Lower leg skin (tissue), 4 donors: ENCODE measurements at places on chromosomes 16 and 17.

DNA sequence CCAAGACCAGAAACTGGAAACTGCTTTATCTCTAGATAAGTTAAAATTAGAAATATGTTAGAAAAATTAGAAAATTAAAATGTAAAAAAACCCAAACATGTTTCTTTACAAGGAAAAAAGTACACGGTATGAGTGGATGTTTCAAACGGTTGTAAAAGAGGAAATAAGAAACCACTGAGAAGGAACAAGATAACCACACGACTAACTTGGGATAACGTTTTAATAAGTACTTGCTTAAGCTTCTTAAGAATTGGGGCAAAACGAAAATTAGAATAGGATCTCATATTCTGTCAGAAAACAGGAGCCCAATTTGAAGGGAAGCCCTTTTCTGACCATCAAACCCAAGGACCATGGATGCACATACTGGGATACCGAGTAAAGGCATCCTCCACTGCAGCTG, 31.0 kb downstream of the MBTPS1 start:
- DNase-seq, result no peak

GRCh38 chr17:79009397-79010303, at the start of gene CANT1:
TSS of gene CANT1 (minus strand) at chr17:79009764. CDS start at chr17:78997622, 12,142 bp downstream.
- peak; percentile 95 for DNase-seq

DNA sequence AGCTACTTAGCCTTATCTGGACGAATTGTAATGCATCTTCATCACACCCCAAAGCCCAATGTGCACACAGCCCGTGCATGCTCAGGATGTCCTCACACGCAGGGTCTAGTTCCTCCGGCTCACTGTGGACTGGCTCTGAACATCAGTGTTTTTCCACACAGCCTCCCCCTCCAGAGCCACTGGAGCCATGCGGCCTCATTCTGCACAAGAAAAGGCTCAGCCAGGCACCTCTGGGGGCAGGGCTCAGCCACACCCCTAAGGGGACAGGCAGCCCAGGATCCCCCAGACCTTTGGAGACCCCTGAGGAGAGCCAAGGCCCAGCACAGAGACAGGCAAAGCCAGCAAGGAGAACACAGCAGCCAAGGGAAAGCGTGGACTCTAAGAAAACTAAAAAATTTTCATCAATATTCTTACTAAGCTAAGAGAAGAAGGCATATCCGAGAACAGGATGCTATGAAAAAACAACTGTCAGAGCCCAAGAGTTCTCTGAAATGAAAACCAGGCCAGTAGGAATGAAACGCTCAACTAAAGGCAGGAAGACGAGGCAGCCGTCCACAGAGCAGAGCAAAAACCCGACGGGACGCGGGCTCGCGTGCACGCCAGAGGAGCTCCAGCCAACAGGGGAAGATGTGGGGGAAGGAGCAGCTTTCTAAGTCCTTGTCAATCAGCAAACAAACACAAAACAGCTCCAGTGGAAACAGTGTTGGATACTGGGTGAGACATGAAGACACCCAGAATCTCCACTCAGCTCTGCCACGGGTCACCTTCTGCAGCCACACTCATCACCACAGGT, 34.5 kb downstream of the MAP1LC3B start:
- no peak for DNase-seq

DNA sequence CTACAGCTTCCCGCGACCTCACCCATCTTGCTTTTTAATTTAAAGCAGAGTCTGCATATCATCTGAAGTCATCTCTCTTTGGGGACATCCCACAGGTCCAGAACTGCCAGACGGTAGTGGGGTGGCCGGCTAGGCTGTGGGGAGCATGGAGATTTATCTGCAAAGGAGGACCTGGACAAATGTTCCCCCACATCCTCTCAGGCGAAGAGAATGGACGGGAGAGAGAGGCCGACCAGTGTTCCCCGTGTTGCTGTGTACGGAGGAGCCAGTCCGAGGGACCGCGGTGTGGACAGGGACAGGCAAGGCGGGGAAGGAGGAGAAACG, 665 bp upstream of the MT1M start:
- no peak for DNase-seq

GRCh38 chr16:82843606-82844271, 217.0 kb downstream of the CDH13 start:
- DNase-seq, result no peak

GRCh38 chr16:11977376-11978041, 975 bp downstream of the SNX29 start:
- DNase-seq, result no peak

DNA sequence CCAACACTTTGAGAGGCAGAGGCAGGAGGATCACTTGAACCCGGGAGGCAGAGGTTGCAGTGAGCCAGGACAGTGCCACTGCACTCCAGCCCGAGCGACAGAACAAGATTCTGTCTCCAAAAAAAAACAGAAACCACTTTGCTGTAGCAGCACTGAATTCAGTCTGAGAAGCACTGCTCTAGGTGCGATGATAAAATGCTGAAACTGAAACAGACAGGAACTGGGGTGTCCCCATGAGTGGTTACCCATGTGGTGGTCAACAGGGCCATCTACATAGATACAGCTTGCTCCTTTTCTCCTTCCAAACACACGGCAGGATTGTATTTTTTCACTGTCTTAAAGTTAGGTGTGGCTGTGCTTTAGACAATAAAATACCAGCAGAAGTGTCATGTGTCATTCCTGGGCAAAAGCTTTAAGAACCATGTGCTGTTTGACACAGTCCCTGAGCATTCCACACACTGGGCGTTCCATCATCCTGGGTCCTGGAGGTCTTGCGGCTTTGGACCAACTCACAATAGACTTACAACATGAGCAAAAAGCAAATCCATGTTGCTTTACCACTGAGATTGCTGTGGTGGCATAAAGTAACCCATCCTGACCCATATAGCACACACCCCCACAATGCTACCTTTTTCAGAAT, 11.5 kb downstream of the GAS7 start:
- DNase-seq, result no peak

DNA sequence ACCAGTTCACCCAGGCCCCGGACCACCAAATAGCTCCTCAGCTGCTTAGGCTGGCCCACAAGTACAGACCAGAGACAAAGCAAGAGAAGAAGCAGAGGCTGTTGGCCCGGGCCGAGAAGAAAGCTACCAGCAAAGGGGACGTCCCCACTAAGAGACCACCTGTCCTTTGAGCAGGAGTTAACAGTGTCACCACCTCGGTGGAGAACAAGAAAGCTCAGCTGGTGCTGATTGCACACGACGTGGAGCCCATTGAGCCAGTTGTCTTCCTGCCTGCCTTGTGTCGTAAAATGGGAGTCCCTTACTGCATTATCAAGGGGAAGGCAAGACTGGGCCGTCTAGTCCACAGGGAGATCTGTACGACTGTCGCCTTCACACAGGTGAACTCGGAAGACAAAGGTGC, 15.4 kb downstream of the FOXF1 start:
- DNase-seq, result no peak

- DNase-seq, result no peak
These were observed 26.6 kb upstream of the OR1F1 start for GRCh38 chr16:3161235-3162018.

- DNase-seq, result no peak
These were observed 20.0 kb downstream of the CCL17 start for GRCh38 chr16:57424583-57424982.

DNA sequence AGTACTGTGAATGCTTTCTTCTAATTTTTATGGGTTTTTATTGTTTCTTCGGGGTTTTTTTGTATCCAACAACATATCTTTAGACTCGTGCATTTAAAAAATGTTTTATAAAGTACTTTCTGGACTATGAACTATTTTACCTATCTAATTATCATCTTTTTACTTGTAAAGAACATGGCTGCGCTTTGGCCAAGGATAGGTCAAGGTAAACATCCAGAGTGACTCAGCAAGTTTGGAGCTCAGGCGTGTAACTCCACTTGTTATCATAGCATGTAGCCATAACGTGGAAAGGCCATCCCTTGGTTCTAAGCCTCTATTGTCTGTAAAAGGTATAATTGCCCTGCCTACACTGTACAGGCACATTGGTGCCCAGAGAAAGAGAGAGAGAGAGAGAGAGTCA, 818.0 kb upstream of the GOT2 start:
- no peak for DNase-seq

DNA sequence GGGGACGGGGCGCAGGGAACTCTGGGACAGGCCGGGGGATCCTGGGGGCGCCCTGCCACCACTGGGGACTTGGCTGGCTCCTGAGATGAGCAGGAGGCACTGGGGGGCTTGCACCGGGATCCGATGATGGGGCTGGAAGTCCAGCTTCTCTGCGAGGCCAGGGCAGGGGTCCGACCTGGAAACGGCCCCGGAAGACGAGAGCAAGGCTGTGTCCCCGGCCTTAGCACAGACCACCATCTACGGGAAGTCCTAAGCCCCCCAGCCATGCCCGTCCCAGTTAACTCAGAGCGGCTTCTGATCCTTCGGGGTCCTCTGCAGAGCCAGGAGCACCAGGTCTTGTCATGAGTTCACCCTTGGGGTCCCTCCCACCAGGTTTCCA, 573 bp downstream of the CDT1 start:
- no peak for DNase-seq

DNA sequence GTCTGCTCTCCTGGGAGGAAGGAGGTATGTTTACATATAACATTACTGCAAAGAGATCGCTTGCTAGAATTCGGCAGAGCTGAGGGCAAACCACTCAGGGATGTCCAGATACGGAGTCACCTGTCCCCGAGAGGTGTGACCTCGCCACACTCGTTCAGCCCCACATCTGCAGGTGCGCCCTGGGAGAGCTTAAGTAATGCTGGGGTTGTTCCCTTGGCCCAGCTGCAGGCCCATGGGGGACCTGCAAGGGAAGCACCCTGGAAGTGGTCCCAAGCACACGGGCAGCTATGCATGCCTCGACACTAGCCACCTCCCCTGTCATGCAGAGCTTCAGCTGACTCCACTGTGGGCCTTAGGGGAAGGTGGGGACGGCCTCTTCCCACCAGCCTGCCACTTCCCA, 22.2 kb downstream of the USP22 start:
- no peak for DNase-seq

DNA sequence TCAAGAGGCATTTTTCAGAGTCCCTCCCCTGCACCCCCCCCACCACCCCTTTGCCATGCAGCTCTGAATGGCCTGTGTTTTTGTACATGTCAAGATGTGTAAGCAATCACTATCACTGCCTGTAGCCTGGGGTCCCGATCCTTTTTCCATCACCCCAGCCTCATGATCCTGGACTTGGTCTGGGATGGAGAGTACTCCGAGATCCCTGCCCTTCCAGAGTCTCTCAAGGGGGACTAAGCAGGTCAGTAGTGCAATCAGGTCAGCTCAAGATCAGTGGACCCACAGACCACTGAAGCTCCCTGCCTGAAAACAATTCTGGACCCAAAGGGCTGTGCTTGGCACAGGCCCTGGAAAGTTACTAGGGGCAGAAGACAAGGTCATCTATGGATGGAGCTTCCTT, 7.5 kb upstream of the GJD3 start:
- no peak for DNase-seq

GRCh38 chr16:47700857-47701587, 239.9 kb downstream of the PHKB start:
- DNase-seq, result no peak

GRCh38 chr17:8285270-8286181, 2.9 kb upstream of the RANGRF start:
- DNase-seq, result no peak

DNA sequence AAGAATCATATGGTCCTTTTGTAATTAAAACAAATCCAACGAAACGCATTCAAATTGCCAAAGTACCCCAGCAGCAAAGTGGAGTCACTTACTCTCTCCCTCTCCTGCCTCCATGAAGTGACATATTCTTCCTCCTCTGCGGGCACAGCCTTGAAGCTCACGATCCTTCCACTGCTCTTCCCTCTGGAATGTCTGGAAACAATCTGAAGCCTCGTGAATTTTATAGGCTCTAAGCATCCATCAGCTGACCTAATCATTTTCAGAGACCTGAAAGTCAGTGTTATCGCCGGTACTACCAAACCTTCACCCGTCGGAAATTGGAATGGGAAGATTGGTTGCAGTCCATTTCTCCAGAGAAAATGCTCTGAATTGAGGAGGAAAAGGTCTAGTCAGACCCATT, 134.5 kb upstream of the FOXF1 start:
- DNase-seq, result no peak

DNA sequence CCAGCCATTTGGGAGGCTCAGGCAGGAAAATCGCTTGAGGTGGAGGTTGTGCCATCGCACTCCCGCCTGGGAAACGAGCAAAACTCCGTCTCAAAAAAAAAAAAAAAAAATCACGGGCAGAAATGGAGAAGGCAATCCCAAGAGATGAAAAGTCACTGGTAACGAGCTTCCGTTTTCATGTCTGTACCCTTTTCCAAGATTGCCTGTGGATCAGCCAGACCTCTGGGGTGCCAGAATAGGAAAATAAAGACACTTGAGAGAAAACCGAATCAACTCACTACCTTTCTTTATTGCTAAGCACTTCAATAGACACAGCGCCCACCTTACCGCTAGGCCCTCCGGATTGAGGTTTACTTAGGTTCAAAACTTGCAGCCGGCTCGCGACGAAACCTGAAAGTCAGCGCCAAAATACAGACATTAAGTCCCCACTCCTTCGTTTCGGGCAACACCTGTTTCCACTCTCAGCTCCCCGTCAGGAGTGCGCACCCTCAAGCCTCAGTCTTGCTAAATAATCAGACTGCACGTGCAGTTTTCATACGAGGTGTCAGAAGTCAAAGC, 970 bp upstream of the TRAF7 start:
- DNase-seq, result no peak

GRCh38 chr17:9902120-9902519, 3.0 kb downstream of the RCVRN start:
- DNase-seq, result no peak

- peak; percentile 98 for DNase-seq
These were observed at the start of gene SLC16A5 for GRCh38 chr17:75087558-75088453. TSS of gene SLC16A5 (plus strand) at chr17:75087954. CDS start at chr17:75093637, 5,683 bp downstream.

DNA sequence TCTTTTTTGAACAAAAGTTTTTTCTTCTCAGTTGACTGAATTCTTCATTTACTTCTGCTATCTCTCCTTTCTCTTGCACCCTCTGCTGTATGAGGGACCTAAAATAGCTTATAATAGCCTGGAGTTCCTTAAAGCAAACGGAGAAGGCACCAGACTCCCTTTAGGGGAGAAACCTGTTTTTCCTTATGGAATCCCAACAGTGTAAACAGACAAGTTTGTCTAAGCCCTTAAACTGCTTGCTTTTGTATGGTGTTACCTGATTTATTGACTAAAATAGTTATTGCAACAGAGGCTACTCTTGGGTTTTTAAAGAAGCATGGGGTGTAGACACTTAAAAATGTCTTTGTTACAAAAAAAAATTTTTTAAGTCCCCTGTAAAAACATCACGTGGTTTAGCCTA, 12.9 kb upstream of the TRIM25 start:
- no peak for DNase-seq

- no peak for DNase-seq
These were observed at the start of gene SRL for GRCh38 chr16:4241928-4242283. TSS of gene SRL (minus strand) at chr16:4242080. CDS start at chr16:4242067, 13 bp downstream.

GRCh38 chr16:87835882-87836331, 33.4 kb downstream of the SLC7A5 start:
- DNase-seq, result no peak

GRCh38 chr16:4206680-4207079, 35.2 kb downstream of the SRL start:
- DNase-seq, result no peak
